ENCODE measurements at places on chromosomes 12 and 14.
A peak's percentile ranks its signal among the peaks of the same experiment; 100 is the strongest.

DNA sequence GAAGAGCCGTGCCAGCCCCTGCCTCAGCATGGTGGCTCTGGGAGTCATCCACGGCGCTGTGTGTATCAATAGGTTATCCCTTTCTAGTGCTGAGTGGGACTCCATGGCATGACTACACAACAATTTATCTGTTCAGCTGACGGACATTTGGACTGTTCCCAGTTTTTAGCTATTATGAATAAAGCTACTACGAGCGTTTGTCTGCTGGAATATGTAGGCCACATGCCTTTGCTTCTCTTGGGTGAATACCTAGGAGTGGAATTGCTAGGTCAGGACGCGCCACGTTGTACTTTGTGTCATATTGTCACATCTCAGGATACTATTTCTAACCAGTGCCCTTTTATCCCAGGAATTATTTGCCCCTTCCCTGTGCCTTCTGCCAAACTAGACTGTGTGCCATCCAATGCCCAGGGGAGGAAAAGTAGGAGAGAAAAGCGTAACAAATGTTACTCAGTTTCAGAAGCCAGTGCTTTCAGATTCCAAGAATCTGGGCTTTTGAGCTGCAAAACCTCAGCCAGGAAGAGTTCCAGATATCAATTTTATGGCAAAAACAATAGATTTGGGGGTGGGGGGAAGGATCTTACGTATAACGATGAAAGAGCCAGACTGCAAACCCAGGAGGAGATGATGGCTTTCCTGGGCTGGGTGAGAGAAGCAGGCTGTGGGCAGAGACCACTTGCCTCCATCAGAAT is 62.5 kb upstream of the NCOR2 start:
- peak; percentile 76 for DNase-seq

GRCh38 chr12:110316861-110317260 is 35.8 kb downstream of the ATP2A2 start:
- DNase-seq = peak; percentile 14

DNA sequence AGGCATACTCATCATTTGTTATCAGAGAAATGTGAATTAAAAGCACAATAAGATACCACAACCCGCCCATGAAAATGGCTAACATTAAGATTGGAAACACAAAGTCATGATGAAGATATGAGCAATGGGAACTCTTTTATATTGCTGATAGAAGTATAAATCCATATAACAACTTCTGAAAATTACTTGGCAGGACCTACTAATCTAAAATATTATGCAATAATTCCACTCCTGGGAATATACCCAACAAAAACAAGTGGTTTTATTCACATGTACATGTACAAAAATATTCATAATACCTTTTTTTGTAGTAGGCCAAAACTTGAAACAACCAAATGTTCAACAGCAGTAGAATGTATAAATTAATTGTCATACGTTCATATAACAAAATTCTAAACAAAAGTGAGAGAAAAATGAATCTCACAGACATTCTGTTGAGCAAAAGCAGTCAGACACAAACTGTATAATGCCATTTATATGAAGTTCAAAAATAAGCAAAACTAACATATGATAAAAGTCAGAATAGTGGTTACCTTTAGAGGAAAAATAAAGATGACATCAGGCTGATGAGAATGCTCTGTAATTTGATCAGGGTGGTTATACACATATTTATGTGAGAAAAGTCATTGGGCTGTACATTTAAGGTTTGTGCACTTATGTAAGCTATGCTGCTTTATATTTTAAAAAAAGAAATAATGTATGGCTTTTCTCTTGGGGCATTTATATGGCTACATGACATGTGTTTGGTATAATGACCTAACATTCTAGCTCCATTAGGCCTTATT is 309.2 kb upstream of the KITLG start:
- DNase-seq = no peak

DNA sequence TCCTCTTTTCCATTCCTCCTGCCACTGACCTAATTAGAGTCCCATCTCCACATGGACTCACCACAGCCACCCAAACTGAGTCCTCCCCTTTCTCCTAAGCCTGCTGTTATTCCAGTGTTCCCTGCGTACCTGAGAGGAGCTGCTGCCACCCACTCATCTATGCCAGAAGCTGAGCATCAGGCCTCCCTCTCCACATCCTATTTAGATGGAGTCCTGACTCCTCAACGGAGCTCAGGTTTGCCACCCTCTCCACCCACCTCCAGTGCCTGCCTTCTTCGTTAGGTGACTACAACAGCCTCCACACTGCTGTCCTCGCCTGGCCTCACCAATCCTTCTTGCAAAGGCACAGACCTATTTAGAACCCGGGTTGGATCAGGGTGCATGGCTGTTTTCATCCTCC is 15.2 kb upstream of the ABHD12B start:
- no peak for DNase-seq

GRCh38 chr12:15763328-15763727 is 25.9 kb downstream of the EPS8 start:
- no peak for DNase-seq

DNA sequence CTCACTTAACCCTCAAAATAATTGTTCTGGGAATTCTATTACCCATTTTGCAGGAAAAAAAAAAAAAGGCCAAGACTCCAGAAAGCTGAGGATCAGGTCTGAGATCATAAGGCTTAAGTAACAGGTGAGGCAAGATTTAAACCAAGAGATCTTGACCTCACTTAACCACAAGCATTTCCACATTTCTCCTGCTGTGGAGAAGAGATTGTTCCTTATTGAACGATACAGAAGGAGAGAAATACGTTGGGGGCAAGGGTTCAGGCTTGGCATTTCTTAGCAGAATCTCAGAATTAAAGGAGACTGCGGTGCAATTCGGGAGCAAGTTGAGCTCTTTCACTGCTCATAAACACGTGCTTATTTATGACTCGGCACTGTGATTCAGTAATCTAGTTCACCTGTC is 885.3 kb upstream of the TMEM132C start:
- no peak for DNase-seq

DNA sequence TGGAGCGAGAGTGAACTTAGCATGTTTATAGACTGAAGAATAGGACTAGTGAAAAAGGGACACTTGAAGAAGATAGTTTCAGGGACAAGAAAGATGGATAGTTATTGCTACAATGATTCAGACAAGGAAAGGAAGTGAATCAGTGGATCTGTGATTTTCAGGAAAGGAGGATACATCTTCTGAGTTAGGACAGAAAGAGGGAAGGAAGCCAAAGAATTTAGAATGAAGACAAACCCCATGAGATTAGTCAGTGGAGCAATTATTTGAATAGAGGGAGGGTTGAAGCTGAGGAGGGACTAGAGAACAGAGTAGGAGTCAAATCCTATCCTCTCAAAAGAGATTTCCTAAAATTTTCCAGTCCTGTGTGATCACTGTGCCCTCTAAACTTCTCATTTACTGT is 282.7 kb downstream of the AKAP6 start:
- no peak for DNase-seq

- no peak for DNase-seq
Observed at GRCh38 chr12:106238146-106238545, 9.7 kb downstream of the CKAP4 start.

DNA sequence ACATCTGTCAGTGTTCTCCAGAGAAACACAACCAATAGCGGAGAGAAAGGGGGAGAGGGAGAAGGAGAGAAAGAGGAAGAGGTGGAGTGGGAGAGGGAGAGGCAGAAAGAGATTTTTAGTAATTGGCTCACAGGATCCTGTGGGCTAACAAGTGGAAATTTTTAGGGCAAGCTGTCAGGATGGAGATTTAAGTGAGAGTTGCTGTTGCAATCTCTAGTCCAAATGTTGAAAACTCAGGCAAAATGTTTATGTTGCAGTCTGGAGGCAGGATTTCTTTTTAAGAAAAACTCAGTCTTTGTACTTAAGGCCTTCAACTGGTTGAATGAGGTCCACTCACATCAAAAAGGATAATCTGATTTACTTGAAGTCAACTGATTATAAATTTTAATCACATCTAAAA is 12.5 kb upstream of the GLIPR1L2 start:
- DNase-seq = no peak

DNA sequence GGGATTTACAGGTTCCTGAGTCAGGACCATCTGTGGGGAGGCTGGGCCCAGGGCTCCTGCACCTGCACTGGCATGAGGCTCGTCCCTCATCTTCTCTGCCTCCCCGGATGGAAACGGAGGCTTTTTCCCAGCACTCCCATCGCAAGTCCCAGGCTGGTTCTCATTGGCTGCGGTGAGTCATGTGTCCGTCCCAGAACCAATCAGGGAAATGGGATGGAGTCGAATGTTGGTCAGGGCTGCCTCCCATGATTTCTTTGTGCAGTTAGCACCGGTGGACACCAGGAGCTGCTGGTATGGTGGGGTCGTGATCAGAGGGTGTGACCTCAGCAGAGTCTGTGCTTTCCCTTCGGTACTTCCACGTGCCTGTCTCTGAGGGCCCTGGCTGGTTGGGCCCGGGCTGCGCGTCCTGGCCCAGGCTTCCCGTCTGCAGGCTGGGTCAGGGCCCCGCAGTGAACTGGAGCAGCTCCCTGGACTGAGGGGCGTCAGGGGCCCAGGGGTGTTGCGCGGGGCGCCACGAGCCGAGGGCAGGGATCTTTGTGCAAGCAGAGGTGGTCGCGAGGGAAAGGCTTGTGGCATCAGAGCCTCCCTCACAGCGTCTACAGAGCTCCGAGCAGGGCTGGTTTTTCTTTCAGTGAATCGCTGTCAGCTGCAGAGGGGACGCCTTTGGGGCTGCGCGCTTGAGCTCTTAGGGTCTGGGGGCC is 168.1 kb downstream of the ADGRD1 start:
- no peak for DNase-seq

DNA sequence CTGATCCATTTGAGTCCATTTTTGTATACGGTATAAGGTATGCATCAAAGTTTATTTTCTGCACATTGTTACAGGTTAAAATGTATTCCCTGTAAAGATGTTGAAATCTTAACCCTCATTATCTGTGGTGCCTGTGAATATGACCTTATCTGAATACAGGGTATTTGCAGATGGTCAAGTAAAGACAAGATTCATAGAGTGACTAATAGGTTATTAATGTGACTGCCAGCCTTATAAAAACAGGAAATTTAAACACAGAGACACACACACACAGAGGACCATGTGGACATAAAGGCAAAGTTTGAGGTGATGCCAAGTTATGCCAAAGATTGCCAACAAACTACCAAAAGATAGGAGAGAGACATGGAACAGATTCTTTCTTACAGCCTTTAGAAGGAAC is 347.2 kb upstream of the DCN start:
- no peak for DNase-seq

DNA sequence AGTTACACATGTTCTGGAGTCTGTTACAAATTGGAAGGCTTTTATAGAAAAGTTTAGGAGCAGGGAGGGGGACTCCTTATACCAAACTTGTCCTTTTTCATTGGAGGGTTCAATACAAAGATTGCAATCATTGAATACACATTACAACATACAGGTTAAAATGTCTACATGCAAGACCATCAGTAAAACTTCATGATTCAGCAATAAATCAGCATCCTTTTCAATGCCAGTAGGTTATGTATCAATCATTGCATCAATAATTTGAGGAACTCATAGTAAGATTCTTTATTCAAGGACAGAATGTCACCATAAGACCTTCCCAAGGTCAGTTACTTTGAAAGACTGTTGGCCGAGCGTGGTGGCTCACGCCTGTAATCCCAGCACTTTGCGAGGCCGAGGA is 16.5 kb upstream of the GALNT8 start:
- no peak for DNase-seq

DNA sequence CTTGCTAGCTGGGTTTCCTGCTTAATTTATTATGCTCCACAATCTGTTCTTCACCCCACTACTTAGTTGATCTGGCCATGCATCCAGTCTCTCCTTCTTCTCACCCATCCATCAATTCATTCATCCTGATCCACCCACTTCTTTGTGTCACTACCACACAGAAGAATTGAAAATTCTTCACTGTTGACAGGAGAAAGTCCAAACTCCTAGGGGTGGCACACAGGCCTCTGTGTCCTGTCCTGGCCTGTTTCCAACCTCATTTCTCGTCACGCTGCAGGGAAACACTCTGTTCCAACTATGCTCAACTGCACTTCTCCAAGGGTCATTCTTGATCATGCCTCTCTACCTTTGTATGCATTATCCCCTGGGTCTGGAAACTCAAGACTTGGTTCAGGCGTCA is 10.6 kb upstream of the KRT83 start:
- no peak for DNase-seq

DNA sequence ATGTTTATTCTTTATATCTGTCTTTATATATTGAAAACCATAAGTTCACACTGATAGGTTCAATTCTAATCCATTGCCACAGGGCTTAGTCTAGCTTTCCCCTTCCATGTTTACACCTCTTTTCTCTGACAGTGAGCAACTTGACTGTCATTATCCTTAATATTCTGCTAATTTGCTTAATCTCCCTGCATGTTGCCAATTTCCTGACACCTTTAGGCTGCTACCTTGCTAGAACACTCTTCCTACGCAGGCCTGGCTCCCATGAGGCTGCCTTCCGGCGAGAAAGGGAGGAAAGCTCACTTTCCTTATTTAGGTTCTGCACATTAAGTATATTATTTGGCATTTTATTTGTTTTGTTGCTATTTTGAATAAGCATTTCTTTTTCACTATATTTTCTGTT is 12.8 kb upstream of the FRS2 start:
- no peak for DNase-seq

GRCh38 chr14:68088451-68088854 is 268.9 kb downstream of the RAD51B start:
- peak; percentile 80 for DNase-seq
